A673 (cell line): ENCODE measurements at places on chromosomes 2 and 18. TPM values are rescaled to one million over a fixed set of nuclear protein-coding genes. Genes with fewer than 3 reads are reported as not detected.

Gene CRYGD
- total RNA-seq, result not detected in 2 replicates

Gene TDRD15
- not detected in 2 replicates for total RNA-seq

Gene SCG2
- total RNA-seq, result 26.2 and 27.0 TPM in 2 replicates

Gene CYP26B1
- 2.1 and 2.7 TPM in 2 replicates for total RNA-seq

Gene IGFBP5
- total RNA-seq, result 5.4 and 7.1 TPM in 2 replicates

Gene EHD3
- total RNA-seq, result 4.4 and 4.8 TPM in 2 replicates

Gene NEU4
- 38.5 and 48.4 TPM in 2 replicates for total RNA-seq

Gene TCF7L1
- total RNA-seq, result 21.9 and 29.3 TPM in 2 replicates

Gene RND3
- total RNA-seq, result 10.2 and 15.0 TPM in 2 replicates

Gene RSAD2
- 2.1 and 2.2 TPM in 2 replicates for total RNA-seq

Gene RTP5
- total RNA-seq, result 0.20 TPM in 1 of 2 replicates, not detected in the other

Gene MYO5B
- total RNA-seq, result 0.30 TPM in 1 of 2 replicates, not detected in the other

GRCh38 chr2:227877421-227878310 is 6.2 kb downstream of the DAW1 start:
- no peak for DNase-seq

DNA sequence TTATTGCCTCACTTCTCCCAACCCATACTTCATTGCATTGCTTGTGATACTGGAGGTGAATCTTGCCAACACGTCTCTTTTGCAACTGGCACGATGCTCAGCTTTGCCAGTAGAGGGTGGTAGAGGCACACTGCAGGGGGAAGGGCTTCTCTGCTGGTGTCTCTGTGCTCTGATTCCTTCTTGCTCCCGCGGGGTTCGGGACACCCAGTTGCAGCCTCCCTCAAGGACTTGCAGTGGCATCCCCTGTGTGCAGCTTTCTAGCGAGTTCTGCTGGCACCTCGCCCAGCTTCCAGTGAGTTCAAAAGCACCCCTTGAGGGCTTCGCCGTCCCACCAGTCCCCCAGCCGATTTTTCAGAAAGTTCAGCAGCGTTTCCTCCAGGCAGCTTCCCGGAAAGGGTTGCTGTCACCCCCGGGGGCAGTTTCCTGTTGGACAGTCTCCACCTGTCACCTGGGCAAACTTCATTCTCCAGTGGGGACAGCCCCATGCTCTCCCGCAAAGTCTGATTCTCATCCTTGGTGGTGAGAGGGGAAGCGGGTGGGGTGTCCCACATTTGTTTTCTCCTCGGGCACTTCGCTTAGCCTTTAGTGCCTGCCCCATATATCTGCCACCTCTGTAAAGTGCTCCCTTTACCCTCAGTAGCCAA is 35.4 kb upstream of the EN1 start:
- peak; percentile 82 for DNase-seq

DNA sequence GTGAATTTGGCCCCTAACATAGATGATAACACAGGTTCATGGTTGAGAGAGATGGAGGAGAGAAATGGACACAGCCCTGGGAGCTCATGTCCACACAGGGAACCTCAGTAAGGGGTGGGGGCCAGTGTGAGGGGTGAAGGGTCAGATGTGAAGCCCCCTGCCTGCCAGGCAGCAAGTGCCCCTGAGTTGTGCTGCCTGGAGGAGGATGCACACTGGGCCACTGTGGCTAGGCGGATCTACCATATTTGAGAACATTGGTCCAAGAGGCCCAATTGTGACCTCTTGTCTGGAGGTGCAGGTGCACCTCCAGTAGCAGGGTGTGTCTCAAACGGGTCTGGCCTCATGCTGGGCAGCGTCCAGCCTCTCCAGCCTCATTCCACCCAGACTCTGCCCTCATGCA is 99.6 kb upstream of the SNTG2 start:
- DNase-seq, result no peak

- no peak for DNase-seq
These were observed 276.5 kb upstream of the FN1 start for GRCh38 chr2:215712219-215712868.

DNA sequence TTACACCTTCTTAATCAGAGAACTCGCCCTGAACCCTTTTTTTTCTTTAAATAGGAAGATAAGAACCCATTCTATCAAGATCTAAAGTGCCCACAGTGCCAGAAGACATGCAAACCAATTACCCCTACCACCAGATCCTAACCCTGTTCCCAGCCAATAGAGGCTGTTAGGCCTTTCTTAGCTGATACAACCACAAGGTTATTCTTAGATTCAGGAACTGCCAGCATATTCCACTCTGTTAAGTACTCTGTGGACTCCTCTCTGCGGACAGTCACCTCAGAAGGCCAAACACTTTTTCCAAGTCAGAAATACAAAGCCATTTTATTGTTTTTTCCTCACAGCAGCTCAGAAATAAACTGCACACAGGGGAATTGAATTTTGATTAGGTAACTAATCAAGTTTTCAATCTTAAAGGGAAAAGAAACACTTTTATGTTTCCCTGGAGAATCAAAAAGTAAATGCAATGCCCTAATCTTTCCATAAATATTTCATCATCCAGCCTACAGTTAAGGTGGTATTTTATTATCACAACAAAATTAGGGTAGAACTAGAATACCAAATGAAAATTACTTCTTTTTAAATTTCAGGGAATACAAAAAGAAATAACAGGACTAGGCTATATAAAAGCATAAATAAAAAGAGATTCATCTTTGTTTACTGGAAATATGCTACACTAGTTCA is 111.4 kb downstream of the NBAS start:
- DNase-seq, result peak; percentile 18

GRCh38 chr2:239601880-239602279 is 201.1 kb upstream of the HDAC4 start:
- no peak for DNase-seq

DNA sequence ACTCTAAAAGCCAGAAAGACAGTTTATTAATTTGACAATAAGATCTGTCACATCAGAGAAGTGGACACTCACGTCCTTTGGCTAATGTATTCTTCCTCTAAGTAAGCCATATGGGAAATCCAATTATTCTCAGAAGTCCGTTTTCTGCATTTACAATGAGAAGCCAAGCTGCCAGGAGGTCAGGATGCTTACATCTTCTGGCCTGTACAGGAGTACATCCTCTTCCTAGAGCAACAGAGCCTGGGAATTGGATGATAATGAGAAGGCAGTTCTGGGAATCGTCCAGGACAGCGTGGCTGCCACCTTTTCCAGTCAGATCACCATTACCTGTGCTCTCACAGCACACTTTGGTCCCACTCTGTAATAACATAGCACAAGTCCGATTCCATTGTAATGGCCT is 5.2 kb downstream of the RAPGEF4 start:
- no peak for DNase-seq

- DNase-seq, result no peak
These were observed 622 bp downstream of the RAB12 start for GRCh38 chr18:8609659-8610458.

DNA sequence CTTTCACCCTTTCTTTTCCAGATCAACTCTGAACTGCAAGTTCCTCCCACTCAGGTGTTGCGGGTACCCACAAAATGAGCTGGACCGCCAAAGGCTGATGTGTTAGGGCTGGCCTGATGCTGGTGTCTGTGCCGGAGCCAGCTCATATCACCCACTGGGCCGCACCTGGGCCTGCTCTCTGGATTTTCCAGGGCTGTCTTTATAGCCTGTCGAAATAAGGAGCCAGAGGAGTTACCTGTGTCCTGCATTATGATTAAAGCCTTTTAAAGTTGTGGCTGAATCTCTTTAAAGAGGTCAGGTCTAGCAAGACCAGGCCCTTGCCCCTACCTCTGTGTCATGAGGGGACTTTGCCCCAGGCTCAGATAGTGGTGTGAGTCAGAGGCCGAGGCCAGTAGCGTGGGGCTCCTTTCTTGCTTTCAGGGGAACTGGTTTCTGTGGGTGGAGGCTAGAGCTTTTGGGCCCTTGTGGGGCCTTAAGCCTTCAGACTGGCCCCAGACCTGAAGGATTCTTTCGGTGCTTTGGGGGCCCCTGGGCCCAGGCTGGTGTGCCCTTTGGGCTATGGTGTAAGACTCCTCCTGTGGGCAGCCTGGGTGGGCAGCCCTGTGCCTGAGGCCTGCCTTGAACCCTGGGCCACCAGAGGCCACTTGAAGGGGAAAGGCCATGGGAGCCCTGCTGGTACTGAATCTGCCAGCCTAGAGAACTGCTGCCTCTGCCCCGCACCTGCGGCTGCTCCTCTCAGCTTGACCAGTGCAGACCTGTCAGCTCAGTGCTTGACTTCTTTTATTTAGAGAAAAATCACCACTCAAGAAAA is 21.3 kb downstream of the OTOF start:
- DNase-seq, result no peak

DNA sequence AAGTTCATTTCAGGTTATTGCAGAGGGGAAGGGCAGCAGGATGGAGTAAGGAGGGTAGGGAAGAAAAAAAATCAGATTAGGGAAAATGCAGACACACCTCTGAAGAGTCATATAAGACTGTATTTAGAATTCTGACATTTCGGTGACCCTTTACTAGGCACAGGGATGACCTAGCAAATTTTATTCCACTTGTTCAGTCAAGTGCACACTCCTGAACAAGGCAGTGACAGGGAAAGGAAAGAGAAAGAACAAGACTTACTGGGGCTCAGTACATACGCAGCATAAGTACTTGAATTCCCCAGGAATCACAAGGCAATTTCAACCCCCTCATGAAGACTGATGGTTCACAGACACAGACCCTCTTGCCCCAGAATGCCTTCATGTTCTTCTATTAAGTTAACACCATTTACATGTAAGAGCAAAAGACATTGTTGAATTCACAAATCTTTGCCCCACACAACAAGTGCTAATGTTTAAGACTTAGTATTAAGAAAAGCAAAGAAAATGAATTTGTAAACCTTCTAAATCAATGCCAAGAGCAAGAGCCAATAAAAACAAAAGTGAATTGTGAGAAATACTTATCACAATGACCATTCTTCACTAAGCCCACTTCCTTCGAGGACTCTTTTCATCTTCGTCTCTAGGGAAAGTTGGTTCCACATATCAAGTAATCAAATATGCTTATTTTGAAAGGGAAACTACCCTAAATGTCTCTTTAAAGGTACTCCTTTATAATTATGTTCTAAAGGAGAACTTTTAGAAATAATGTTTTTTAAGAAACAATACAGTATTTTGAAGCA is 47.0 kb downstream of the COBLL1 start:
- no peak for DNase-seq

- no peak for DNase-seq
These were observed 107.8 kb downstream of the MGAT5 start for GRCh38 chr2:134361648-134362047.

DNA sequence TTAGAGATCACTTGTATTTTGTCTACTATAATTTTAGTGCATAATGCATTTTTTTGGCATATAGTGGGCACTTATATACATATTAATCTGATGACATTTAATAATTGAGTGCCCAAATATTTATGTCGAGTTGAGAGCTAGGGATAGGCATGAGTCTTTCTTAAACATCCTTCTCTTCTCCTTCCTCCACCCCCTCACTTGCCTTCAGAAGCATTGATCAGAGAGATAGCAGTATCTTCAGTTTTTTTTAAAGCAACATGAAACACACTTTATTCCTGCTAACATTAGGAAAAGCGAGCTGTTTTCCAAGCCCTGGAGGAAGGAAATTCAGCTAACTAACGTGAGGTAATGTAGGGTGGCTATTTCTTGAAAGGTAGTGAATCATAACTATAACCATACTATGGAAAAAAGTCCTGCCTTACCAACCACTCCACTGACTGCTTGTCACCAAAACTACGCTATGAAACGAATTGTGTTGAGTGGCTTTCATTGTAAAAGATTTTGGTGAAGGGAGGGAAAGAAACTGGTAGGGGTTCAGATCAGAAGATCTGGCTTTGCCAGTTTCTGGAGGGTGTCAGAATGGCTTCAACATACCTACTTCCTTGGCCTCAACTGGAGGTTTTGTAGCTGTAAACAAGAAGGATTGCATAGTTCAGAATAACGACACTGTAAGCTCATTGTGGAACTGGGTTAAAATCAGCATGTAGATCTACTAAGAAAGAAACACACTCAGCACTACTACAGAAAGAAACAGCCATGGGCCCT is 2.3 kb upstream of the ITGA4 start:
- no peak for DNase-seq

GRCh38 chr18:830315-830901 is 18.4 kb upstream of the YES1 start:
- peak; percentile 99 for DNase-seq

DNA sequence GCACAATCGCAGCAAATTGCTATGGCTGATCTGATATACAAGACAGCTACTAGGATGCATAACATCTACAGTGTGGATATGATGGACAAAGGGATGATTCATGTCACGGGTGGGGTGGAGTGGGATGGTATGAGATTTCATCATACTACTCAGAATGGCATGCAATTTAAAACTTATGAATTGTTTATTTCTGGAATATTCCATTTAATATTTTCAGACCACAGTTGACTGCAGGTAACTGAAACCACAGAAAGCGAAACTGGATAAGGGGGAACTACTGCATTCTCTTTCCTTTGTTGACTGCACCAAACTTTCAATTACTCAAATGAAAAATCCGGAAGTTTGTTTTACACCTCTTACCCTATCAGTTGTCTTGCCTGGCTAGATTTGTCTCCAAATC is 94.4 kb upstream of the NEUROD1 start:
- no peak for DNase-seq

DNA sequence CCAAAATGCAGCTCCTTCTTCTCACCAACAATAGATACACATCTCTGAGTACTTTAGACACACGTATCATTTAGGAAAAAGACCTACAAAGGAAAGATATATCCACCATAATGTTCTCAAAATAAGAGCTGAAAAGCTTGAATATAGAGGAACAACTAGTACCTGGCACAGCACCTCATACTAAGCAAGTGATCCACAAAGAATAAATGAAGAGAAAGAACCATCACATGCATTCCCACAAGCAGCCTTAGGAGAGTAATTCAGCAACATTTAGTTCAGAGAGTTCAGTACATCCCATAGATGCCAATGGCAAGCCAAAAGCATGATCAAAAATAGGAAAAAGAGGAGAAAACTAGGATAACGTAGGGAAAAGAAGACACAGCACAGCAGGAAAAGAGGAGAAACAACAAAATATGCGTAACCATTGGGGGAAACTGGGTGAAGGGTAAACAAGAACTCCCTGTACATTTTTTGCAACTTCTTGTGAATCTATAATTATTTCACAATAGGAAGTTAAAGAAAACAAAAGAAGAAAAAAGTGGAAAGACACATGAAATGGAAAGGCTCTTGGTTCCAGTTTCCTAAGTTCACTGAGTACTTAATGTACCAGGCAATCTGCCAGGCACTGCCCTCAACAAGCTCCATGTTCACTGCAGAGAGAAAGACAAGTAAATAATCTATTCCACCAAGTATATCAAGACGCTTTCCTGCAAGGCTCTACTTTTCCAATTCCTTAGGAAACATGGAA is 22.3 kb downstream of the CLASP1 start:
- DNase-seq, result no peak

- no peak for DNase-seq
These were observed 206.9 kb upstream of the FAM98A start for GRCh38 chr2:33806041-33806440.

GRCh38 chr2:222774941-222775340 is 85.9 kb upstream of the ACSL3 start:
- DNase-seq, result peak; percentile 35

- peak; percentile 77 for DNase-seq
These were observed 32.3 kb downstream of the CYP26B1 start for GRCh38 chr2:72115110-72116080.

- DNase-seq, result no peak
These were observed 165.4 kb downstream of the CAPN13 start for GRCh38 chr2:30641765-30642345.
